Activated T-helper 1 cell treated with Interleukin-2 at 50 U/mL for 16 hours (primary cell): ENCODE measurements at places on chromosomes 12 and 14.

- DNase-seq: no peak
Observed at GRCh38 chr12:12716151-12716792, 896 bp upstream of the CDKN1B start.

DNA sequence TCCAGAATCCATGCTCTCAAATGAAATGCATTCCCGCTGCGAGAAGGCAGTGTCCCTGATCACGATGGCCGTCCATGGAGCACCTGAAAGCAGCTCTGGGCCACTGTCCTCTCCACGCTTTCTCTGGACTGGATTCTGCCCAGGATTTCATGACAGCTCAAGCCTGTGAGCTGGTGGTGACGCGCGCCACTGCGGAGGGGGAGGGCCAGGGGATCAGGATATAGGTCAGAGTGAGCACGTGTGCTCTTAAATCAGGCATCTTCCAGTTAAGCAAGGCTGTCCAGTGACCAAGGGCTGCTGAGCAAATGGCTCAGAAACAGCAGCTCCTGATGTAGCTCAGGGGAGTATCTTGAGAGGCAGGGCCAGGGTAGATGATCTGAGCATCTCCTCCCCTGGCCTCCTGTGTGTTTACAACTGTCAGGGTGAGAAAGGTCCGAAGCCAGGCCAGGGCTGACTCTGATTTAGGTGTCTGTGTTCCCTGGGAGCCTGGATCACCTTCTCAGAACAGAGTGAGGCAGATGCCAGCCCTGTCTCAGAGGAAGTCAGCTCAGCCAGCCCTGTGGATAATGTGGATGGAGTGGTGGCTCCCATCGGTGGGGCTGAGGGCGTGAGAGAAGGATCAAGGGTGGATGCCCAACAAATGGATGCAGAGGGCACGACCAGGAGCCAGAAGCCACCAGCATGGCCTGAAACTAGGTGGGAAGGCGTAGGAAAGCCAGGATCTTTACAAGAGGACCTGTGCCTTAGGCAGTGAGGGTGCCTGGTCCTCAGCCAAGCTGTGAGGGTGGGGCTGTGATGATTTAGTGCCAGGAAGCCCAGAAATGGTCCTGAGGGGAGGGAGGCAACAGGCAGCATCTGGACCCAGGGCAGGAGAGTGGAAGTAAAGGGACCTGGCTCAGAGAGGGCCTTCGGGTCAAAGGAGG, 55.3 kb downstream of the ELK3 start:
- DNase-seq: no peak

DNA sequence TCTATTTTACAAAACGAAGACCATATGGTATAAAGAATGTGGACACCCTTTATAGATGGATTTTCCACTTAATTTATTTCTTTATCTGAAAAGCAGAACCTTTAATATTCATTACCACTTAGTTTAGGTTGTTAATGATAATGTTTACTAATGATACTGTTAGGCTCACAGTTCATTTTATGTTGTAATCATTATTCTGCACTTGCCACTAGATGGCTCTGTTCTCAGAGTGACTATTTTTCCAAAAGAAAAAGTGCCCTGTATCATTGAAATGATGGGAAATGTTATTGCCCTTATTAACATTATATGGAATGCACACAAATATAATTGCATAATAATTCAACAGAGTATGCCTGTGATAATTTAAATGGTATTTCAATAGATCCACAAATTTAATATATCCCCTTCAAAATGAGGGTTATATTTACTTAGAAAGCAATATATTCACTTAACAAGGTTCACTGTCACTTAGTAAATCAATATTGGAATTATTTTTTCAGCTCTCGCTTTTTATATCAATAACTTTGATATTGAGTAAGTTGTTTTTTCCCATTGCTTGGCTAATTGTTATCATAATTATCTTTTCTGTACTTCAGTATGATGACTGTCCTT, 95.7 kb downstream of the PDE3A start:
- DNase-seq: no peak

- no peak for DNase-seq
Observed at GRCh38 chr12:89451841-89452251, 72.8 kb downstream of the GALNT4 start.
